ENCODE measurements at places on chromosomes 4 and X.

- no peak for DNase-seq
These were observed 210.0 kb downstream of the SPANXN3 start for GRCh38 chrX:143306991-143307937.

- DNase-seq = no peak
These were observed 235.1 kb downstream of the NR3C2 start for GRCh38 chr4:148207068-148207467.

DNA sequence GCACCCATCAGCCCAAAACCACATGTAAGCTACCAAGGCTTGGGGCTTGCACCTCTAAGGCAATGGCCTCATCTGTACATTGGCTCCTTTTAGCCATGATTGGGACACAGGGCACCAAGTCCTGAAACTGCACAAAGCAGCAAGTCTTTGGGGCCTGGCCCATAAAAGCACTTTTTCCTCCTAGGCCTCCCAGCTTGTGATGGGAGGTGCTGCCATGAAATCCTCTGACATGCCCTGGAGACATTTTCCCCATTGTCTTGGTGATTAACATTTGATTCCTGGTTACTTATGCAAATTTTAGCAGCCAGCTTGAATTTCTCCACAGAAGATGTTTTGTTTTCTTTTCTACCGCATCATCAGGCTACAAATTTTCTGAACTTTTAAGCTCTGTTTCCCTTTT is 58.5 kb upstream of the PABPC4L start:
- DNase-seq = no peak

- DNase-seq = peak; percentile 4
These were observed 58.5 kb upstream of the PRDM8 start for GRCh38 chr4:80138551-80139538.

- DNase-seq = no peak
These were observed 59.8 kb downstream of the ANOS1 start for GRCh38 chrX:8672176-8672575.

- DNase-seq = no peak
These were observed 435.5 kb downstream of the NKX6-1 start for GRCh38 chr4:84063619-84064018.

DNA sequence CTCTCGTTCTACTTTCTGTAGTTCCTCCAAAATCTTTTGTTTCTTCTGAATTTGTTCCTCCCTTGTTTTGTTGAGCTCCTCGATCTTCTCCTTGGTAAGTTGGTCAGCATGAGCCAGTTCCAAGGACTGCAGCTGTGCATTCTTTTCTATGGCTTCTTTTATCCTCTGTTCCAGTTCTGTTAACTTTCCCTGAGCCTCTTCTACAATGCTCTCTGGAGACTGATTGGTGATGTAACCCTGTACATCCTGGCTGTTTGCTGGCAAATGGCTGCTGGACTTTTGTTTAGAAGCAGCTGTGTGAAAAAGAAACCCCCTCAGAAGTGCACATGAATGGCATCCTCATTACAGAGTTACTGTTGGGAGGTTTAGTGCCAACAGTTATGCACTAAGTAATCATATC is 70.5 kb upstream of the COX18 start:
- DNase-seq = no peak

- no peak for DNase-seq
These were observed 6.7 kb upstream of the SPON2 start for GRCh38 chr4:1179089-1179441.

DNA sequence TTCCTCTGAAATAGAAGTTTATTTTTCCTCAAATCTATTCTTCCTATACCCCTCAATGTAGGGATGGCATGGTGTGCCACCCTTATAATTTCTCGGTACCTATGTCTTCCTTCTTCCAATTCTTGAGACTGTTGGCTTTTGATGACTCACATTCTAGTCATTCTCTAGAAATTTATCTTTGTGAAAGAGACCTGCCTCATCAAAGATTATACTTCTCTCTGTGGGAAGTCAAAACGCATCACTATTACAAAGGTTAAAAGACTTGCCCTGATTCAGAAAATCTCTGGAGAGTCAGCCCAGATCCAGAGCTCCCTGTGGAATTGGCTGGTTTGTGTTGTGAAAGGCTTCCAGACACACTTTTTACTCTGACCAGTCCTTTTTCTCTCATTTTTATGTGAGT is 65.9 kb upstream of the FSTL5 start:
- no peak for DNase-seq

- no peak for DNase-seq
These were observed 2463.1 kb downstream of the ARAP2 start for GRCh38 chr4:33780952-33781791.

GRCh38 chr4:146577111-146577510 is 55.4 kb upstream of the SLC10A7 start:
- DNase-seq = no peak

DNA sequence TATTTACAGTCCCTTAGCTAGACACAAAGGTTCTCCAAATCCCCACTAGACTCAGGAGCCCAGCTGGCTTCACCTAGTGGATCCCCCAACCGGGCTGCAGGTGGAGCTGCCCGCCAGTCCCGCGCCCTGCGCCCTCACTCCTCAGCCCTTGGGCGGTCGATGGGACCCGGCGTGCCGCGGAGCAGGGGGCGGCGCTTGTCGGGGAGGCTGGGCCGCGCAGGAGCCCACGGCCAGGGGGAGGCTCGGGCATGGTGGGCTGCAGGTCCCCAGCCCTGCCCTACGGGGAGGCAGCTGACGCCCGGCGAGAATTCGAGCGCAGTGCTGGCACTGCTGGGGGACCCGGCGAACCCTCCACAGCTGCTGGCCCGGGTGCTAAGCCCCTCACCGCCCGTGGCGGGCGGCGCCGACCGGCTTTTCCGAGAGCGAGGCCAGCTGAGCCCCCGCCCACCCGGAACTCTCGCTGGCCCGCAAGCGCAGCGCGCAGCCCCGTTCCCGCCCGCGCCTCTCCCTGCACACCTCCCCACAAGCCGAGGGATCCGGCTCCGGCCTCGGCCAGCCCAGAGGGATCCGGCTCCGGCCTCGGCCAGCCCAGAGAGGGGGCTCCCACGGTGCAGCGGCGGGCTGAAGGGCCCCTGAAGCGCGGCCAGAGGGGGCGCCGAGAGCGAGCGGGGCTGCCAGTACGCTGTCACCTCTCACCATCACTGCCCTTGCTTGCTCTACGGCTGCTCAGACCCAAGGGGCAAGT is 39.4 kb downstream of the WFS1 start:
- no peak for DNase-seq

DNA sequence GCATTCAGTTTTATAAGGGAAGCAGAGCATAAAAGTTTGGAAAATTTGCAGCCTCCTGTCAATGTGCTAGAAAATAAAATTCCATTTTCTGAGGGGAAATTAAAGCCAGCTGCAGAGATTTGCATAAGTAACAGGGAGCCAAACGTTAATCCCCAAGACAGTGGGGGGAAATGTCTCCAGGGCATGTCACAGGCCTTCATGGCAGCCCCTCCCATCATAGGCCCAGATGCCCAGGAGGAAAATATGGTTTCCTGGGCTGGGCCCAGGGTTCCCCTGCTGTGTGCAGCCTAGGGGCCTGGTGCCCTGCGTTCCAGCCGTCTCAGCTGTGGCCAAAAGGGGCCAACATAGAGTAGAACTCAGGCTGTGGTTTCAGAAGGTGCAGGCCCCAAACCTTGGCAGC is 9.3 kb downstream of the RNF4 start:
- DNase-seq = no peak

DNA sequence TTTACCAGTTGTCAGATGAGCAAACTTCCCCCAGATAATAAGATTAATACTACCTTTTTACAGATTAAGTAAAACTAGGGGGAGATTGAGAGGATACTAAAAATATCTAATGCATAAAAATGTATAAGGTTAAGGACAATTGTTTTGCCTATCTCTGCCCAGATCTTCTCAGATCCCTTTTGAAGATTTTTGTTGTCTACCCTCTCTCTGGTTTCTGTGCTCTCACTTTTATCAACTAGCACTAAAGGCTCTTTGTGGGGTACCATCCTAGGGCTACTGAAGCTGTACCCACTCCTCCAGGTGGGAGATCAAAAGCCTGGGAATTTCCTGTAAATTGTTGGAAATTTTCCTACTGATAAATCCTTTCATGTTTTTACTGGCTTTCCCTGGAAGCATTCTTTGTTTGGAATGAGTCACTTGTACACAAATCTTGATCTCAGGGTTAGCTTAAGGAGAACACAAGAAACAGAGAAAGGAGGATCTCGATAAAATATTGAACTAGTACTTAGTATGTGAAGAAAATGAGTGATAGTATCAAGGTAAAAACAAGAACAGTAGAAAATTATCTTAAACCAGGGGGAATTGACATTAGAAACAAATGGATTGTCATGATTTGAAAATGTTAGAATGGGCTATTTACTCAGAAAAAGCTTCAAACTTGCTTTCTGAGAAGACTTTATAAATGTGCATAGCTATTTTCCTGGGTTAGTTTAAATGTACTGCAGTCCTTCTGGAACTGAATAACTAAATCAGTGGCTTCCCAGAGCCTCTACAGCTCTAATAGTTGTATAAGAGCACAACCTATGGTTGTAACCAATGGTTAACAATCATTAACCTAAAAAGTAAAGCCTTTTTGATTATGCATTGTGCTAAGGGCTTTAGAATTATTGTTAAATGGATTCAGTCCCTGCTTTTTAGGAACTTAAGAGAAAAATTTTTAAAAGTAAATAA is 679.9 kb upstream of the MAGEB2 start:
- DNase-seq = no peak

DNA sequence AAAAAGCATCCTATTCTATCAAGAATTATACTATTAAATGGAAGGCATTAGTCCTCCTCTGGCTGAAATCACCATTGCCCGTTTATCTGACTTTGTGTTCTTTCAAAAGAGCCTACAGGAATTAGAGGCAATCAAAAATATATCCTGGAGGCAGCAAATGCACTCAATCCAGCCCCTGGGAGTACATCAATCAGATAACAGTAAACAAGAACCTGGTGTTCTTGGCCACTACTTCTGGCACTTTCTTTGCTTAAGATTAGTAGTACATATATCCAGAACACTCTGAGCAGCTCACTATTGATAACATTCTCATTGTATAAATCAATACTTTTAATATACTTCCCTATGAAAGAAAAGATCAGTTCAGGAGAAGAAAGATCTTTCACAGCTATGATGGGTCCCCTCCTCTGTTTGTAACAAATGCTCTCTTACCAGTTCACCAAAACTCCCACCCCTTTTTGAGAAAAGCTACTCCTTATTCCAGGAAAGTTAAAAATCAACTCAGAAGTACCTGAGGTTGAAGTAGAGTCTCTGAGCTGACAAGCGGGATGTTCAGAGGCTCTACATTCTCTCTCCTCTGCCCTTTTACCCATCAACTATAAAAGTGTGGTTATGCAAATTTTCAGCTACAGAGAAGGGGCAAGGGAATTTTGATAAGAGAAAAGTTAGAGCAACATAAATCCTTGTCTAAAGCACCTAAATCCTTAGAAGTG is 176.0 kb downstream of the COX18 start:
- DNase-seq = no peak

DNA sequence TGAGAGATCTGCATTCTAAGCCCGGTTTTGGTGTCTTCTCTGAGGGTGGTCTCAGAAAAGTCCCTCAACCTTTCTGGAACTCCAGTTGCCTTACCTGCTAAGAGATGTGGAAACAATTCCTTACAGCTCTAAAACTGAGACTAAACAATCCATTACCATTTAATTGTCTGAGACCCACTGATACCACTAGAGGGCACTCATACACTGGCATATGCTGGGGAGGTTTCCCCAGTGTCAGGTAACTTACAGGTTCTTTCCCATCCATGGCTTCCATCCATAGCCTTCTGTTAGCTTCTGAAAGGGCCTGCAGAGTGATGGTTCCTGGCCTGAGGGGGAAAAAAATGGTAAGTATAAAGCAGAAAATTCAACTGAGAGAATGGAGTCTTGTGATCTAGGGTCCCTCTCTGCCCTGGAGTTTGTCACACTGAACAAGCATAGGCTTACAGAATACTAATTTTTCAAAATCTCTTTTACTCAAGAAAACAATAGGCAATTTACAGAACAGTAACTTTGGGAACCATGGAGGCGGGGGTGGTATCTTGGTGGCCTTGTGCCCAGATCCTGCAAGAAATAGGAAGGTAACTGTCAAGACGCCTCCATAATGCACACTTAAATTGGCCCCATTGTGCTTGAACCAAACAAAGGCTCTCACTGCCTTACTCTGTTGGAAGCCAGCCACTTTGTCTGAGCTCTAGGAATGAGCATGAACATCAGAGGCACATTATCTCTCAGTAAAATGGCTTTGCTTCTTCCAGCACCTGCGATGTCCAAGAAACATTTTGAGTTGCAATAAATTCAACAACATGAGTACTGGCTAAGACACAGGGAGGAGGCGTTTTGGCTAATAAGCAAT is 236.1 kb downstream of the OPHN1 start:
- peak; percentile 55 for DNase-seq

- peak; percentile 10 for DNase-seq
These were observed at the start of gene OPHN1 for GRCh38 chrX:68433155-68433980. TSS of gene OPHN1 (minus strand) at chrX:68433495. CDS start at chrX:68433020, 475 bp downstream.

DNA sequence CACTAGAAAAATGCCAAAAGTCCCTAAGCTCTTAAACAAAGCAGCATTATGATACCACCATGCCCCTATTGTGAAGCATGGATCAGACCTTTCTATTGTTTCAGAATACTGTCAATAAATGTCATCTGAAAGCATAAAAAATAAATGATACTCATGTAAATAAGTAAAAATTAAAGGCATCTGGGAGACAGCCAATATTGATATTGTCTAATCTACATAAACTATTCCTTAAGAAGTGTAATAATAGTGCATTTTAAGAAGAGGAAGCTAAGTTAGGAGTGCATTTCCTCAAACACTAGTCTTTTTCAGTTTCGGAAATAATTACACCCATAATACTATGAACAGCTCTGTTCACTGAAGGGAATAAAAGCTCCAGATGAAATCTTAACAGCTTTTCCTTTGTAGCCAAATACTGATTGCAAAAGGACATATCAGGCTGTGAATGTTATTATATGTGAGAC is 181.6 kb downstream of the SPOCK3 start:
- no peak for DNase-seq

GRCh38 chrX:74511704-74512103 is 90.4 kb downstream of the SLC16A2 start:
- no peak for DNase-seq

- DNase-seq = no peak
These were observed 501.6 kb upstream of the SMIM31 start for GRCh38 chr4:164252286-164252685.

DNA sequence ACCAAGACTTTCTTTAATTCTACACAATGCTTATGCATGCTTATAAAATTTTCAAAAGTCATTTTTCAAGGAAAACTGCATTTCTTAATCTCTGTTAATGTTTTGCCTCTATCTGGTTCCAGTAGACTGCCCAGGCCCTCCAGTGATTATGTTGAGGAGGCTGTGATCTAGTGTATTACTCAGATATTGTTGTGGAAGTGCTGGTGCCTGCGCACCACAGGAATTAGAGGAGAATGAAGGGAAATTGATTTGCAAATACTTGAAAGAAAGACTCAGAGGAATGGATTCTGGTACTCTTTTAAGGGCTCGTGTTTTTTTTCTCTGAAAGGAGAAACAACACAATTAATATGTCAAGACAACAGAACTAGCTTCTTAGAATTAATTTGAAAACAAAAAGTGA is 1015.1 kb downstream of the RPA4 start:
- DNase-seq = no peak

- DNase-seq = no peak
These were observed 189.1 kb upstream of the ADGRL3 start for GRCh38 chr4:61011051-61011450.
